ENCODE measurements at places on chromosomes 5 and 9.

DNA sequence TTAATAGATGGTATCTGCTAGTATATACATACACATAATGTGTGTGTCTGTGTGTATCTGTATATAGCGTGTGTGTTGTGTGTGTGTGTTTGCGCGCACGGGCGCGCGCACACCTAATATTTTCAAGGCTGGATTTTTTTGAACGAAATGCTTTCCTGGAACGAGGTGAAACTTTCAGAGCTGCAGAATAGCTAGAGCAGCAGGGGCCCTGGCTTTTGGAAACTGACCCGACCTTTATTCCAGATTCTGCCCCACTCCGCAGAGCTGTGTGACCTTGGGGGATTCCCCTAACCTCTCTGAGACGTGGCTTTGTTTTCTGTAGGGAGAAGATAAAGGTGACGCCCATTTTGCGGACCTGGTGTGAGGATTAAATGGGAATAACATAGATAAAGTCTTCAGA is 757 bp downstream of the FXN start:
- no peak for DNase-seq

DNA sequence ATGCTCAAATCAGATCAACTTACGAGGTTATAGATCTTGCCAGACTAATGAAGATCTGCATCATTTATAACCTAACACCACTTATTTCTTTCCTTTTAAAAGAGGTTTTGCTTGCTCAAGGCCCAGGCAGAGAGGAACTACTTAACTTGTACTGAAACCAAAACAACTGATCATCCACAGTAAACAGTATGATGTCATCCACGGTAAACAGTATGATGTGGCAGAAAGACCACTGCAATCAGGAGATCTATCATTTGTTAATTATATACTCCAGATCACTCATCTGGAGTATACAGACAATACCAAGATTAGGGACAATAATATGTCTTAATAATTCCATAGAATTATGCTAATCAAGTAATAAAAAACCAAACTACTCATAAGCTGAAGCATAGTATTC is 116.8 kb downstream of the ADAMTS6 start:
- DNase-seq: no peak

GRCh38 chr5:155106221-155106620 is 92.7 kb downstream of the KIF4B start:
- no peak for DNase-seq

GRCh38 chr5:107289030-107289714 is 381.6 kb downstream of the EFNA5 start:
- DNase-seq: no peak

- no peak for DNase-seq
These were observed 20.5 kb upstream of the SHB start for GRCh38 chr9:38089387-38090165.

GRCh38 chr9:113511047-113511521 is 47.6 kb downstream of the RGS3 start:
- no peak for DNase-seq

GRCh38 chr9:124284237-124284831 is 26.6 kb downstream of the NEK6 start:
- DNase-seq: no peak

DNA sequence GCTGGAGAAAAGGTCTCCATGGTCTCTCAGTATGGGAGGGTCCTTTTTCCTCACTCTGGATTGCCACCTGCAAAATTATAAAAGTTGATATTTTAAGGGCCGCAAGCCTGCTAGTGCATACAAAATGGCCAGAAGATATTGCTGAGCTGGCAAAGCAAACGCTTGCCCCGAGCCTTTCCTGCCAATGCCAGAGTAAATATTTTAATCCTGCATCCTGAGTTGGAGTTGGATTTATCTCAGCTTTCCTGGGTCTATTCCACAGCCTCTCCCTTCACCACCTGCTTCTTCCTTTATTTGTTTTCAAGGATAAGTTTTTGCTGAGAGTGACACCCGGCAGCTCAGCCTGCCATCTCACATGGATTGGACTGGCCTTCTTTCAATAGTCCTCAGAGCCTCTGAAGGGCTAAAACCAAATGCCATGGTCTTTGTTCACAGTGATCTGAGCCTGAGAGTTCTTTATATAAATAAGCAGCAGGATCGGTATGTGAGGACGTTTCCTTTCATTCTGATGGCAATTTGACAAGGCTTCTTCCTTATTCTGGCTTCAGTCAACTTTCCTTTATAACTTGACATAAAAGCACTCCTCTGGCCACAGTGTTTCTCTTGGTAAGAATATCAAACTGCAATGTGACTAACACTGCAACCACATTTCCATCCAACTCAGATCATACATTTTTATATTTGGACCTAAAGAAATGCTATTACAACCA is 170.1 kb downstream of the ADAMTS12 start:
- DNase-seq: no peak

- DNase-seq: no peak
These were observed 14.0 kb downstream of the ARL15 start for GRCh38 chr5:54296386-54296785.

GRCh38 chr9:114524247-114524681 is 19.0 kb upstream of the WHRN start:
- no peak for DNase-seq

- DNase-seq: no peak
These were observed 19.9 kb downstream of the RXRA start for GRCh38 chr9:134346151-134346550.

Data from omental fat pad (tissue), 4 donors.